PC-3 (cell line): ENCODE measurements at places on chromosomes 4 and X. TPM values are rescaled to one million over a fixed set of nuclear protein-coding genes. Genes with fewer than 3 reads are reported as not detected.

KCND1 gene
- total RNA-seq = 0.51 and 0.86 TPM in 2 replicates

SLC4A4 gene
- total RNA-seq = 0.47 and 0.52 TPM in 2 replicates

ZFP92 gene
- total RNA-seq = not detected in 2 replicates

ADGRG2 gene
- total RNA-seq = 1.1 and 1.4 TPM in 2 replicates

XG gene
- not detected in 2 replicates for total RNA-seq

DMRTC1 gene
- total RNA-seq = not detected in 2 replicates

FRAS1 gene
- total RNA-seq = 3.4 and 5.5 TPM in 2 replicates

PDLIM3 gene
- 0.47 TPM in 1 of 2 replicates, not detected in the other for total RNA-seq

GPR119 gene
- total RNA-seq = not detected in 2 replicates

OTUD6A gene
- not detected in 2 replicates for total RNA-seq

CXorf65 gene
- not detected in 2 replicates for total RNA-seq

AMER1 gene
- 3.9 and 4.3 TPM in 2 replicates for total RNA-seq

DNASE1L1 gene
- 29.8 TPM in 2 replicates for total RNA-seq

MND1 gene
- 7.9 and 8.9 TPM in 2 replicates for total RNA-seq

GNRHR gene
- total RNA-seq = not detected in 2 replicates

PTCHD1 gene
- not detected in 2 replicates for total RNA-seq

GLUD2 gene
- total RNA-seq = 0.29 and 0.40 TPM in 2 replicates

FGFR3 gene
- 0.11 and 0.86 TPM in 2 replicates for total RNA-seq

HTR2C gene
- 0.07 and 0.12 TPM in 2 replicates for total RNA-seq

FIP1L1 gene
- 76.1 and 102 TPM in 2 replicates for total RNA-seq

SCD5 gene
- 3.4 and 3.8 TPM in 2 replicates for total RNA-seq

BMP3 gene
- total RNA-seq = 1.5 and 1.8 TPM in 2 replicates

GALNT7 gene
- total RNA-seq = 13.8 and 16.3 TPM in 2 replicates

SHOX gene
- total RNA-seq = not detected in 2 replicates

WAS gene
- total RNA-seq = 0.66 TPM in 1 of 2 replicates, not detected in the other

BEX1 gene
- total RNA-seq = 4.0 and 4.5 TPM in 2 replicates

GABRE gene
- total RNA-seq = not detected in 2 replicates

ATOH1 gene
- total RNA-seq = not detected in 2 replicates

CACNA1F gene
- not detected in 2 replicates for total RNA-seq

THOC2 gene
- total RNA-seq = 69.1 and 78.0 TPM in 2 replicates

TNIP3 gene
- not detected in 2 replicates for total RNA-seq

EMCN gene
- not detected in 2 replicates for total RNA-seq

SPANXC gene
- not detected in 2 replicates for total RNA-seq

MYOZ2 gene
- total RNA-seq = not detected in 2 replicates
